CD8-positive, alpha-beta memory T cell (primary cell): ENCODE measurements at places on chromosomes 5 and 9. TPM values are rescaled to one million over a fixed set of nuclear protein-coding genes. Genes with fewer than 3 reads are reported as not detected.

PCDHA8 gene
- total RNA-seq, result not detected

PCDHA13 gene
- not detected for total RNA-seq

SPATA31D4 gene
- not detected for total RNA-seq

EQTN gene
- total RNA-seq, result not detected

SIT1 gene
- 43.1 TPM for total RNA-seq

LURAP1L gene
- total RNA-seq, result not detected

TAF11L3 gene
- not detected for total RNA-seq

- no peak for DNase-seq
- no peaks in the 10 kb centered on the region for H3K36me3 ChIP-seq
- H3K27me3 ChIP-seq, result peaks cover 17% of the 10 kb centered on the region
- H3K4me1 ChIP-seq, result no peaks in the 10 kb centered on the region
- H3K4me3 ChIP-seq, result no peak overlapping the region
These were observed 1.3 kb downstream of the SEMA6A start for GRCh38 chr5:116573279-116573701.

DNA sequence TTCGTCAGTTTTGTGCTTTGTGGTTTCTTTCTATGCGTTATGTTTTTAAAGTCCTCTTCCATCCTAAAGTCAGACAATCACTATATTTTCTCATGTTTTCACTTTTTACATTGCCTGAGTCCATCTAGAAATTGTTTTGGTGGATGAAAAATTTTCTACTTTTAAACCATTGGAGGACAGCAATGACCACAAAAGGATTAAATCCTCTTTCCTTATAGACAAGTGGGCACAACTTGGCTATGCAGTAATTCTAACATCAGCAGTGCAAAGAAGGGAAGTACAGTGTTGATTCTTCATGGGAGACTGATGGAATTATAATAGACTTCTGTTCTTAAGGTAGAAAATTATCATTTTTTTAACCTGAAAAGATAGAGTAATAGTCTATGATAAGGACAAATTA, 75.5 kb downstream of the PALM2AKAP2 start:
- H3K4me3 ChIP-seq, result no peak overlapping the region
- no peaks in the 10 kb centered on the region for H3K27me3 ChIP-seq
- H3K36me3 ChIP-seq, result no peaks in the 10 kb centered on the region
- no peaks in the 10 kb centered on the region for H3K4me1 ChIP-seq
- no peak overlapping the region for H3K27ac ChIP-seq

GRCh38 chr5:60457233-60457632, 242.7 kb downstream of the DEPDC1B start:
- no peak for DNase-seq
- H3K36me3 ChIP-seq, result no peaks in the 10 kb centered on the region
- no peak overlapping the region for H3K27ac ChIP-seq
- no peaks in the 10 kb centered on the region for H3K27me3 ChIP-seq
- no peak overlapping the region for H3K4me3 ChIP-seq

- no peak overlapping the region for H3K4me3 ChIP-seq
- H3K27ac ChIP-seq, result no peak overlapping the region
- no peak for DNase-seq
These were observed 214.2 kb downstream of the FSTL4 start for GRCh38 chr5:133397990-133398645.

DNA sequence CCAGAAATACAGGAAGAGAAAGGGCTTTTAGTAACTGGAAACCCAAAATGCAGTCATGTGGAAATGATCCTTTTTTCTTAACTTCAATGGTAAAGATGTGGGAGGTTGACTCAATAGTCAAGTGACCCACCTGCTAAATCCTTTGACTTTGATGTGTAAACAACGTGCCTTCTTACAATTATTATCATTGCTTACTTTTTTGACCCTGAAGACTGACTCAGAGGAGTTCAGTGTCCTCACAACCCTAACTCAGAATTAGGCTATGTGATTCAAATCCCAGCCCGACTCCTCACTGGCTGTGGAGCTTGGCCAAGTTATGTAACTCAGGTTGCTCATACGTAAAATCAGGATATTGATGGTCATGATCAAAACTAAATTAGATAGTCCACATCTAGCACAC, 27.9 kb downstream of the ANXA1 start:
- no peaks in the 10 kb centered on the region for H3K36me3 ChIP-seq
- no peak overlapping the region for H3K27ac ChIP-seq
- H3K4me1 ChIP-seq, result no peaks in the 10 kb centered on the region
- no peaks in the 10 kb centered on the region for H3K27me3 ChIP-seq
- DNase-seq, result no peak
- H3K4me3 ChIP-seq, result no peak overlapping the region

DNA sequence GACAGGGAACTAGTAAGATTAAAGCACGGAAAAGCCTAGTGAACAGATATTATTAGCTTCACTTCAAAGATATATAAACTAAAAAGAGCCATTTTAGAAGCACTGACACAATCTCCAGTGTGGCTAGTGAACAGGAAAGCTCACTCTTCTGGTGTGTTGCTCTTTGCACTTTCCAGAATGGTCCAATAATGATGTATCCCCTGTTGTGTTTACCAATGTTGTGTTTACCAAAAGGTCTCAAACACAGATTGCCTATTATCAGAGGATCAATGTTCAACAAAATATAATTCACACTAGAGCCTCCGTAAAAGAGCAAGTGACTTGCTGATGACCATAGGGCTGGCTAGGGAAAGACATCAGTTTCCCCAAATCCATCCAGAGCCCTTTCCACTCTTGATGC, 11.6 kb downstream of the KLHL3 start:
- H3K27me3 ChIP-seq, result no peaks in the 10 kb centered on the region
- no peak for DNase-seq
- H3K27ac ChIP-seq, result no peak overlapping the region
- H3K4me1 ChIP-seq, result no peaks in the 10 kb centered on the region
- no peaks in the 10 kb centered on the region for H3K36me3 ChIP-seq

DNA sequence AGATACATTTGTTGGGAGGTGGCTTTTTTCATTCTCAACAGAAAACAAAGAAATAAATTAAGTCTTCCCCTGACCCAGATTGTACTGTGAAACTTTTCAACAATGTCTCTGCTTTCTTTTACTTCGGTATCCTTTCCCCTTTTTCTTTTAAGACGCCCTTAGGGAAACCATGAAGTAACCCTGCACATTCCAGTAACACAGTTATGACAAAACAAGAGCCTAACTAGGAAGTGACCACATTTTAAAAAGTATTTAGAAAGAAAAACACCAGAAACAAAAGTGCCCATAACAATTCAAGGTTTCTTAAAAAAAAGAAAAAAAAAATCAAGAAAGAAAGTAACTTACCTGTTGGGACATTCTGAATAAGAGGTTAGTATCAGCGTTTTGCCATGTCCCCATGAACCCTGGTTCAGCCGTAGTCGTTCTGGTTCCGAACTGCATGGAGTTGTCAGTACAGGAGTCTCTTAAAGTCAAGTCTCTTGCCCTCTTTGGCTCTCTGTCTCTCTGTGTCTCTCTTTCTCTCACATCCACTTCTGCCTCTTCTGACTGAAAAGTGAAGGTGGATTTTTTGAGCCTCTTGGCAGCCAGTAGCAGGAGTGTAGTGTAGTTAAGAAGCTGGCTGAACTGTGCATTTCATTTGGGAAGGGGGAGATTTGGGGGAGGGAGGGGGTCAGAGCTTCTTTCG, 142.9 kb downstream of the BNC2 start:
- no peaks in the 10 kb centered on the region for H3K4me1 ChIP-seq
- H3K27me3 ChIP-seq, result no peaks in the 10 kb centered on the region
- DNase-seq, result no peak
- no peak overlapping the region for H3K4me3 ChIP-seq
- H3K27ac ChIP-seq, result no peak overlapping the region
- no peaks in the 10 kb centered on the region for H3K36me3 ChIP-seq

GRCh38 chr5:72141440-72142355, 34.4 kb downstream of the MAP1B start:
- H3K4me1 ChIP-seq, result no peaks in the 10 kb centered on the region
- DNase-seq, result no peak
- H3K27ac ChIP-seq, result no peak overlapping the region
- no peaks in the 10 kb centered on the region for H3K36me3 ChIP-seq

DNA sequence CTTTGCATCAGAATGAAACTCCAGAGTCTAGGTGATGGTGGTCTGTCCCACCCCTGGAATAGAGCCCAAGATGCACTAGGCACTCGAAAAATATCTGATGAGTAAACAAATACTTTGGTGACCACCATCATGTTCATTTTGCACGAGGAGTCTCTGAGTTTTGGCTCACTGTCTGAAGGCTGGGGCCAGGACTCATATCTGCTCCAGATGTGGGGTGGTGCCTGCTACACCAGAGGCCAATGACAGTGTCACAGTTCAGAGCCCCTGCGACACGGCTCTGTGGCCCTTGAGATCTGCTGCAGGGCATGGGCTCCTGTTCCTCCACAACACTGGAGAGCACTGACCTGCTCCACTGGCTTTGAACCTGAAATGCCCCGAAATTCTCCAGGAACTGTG, 164.6 kb downstream of the ROR2 start:
- no peaks in the 10 kb centered on the region for H3K36me3 ChIP-seq
- no peaks in the 10 kb centered on the region for H3K27me3 ChIP-seq
- H3K4me1 ChIP-seq, result peaks cover 6% of the 10 kb centered on the region
- no peak overlapping the region for H3K27ac ChIP-seq
- no peak overlapping the region for H3K4me3 ChIP-seq
